ENCODE measurements at places on chromosomes 4 and X. TPM values are rescaled to one million over a fixed set of nuclear protein-coding genes. Genes with fewer than 3 reads are reported as not detected.

DNA sequence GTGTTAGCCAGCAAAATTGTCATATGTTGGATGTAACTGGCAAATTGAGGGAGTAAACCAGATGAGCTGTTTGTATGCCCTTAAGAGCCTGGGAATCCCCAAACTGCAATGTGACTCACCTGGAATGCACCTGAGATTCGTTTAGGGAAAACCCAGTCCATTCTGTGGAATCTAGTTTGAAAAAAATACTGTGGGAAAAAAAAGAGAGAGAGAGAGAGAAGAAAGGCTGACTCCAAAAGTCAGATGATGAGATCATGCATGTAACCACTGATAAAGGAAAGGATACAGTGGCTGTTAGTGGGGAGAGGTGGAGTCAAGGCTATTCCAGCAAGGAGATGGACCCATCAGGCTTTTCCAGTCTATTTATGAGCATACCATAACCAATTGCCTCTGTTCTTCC lies 48.5 kb downstream of the SLC9A7 start:
- H3K27me3 ChIP-seq = no peaks in the 10 kb centered on the region
- H3K36me3 ChIP-seq = no peaks in the 10 kb centered on the region
- no peak overlapping the region for H3K4me3 ChIP-seq

GRCh38 chrX:8075636-8076035 lies 95.4 kb downstream of the VCX2 start:
- no peak for DNase-seq
- no peaks in the 10 kb centered on the region for H3K4me1 ChIP-seq
- H3K27ac ChIP-seq = no peak overlapping the region

GRCh38 chr4:19194672-19195071 lies 1057.0 kb upstream of the SLIT2 start:
- H3K27me3 ChIP-seq = no peaks in the 10 kb centered on the region
- no peak overlapping the region for H3K4me3 ChIP-seq
- no peak for DNase-seq
- H3K4me1 ChIP-seq = no peaks in the 10 kb centered on the region

DNA sequence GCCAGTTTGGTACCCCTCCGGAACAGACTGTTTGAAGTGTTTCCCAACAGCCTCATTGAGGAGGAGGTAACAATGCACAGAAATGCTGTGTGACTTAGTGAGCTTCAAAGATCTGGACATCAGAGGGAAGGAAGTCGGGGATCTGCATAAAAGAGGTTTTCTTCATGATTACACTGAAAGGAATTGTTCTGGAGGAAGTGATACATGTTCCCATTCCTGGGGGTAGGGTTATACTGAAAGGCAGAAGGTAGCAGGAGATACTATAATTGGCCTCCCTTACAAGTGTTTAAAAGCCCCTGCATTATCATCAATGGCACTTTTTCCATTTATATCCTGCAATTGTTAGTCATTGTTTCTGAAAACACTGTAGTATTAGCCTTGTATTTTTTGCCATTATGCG lies 94.0 kb upstream of the DKK2 start:
- DNase-seq = no peak
- no peaks in the 10 kb centered on the region for H3K36me3 ChIP-seq
- no peak overlapping the region for H3K4me3 ChIP-seq
- H3K27ac ChIP-seq = no peak overlapping the region

GRCh38 chr4:106478152-106478551 lies 109.6 kb upstream of the GIMD1 start:
- H3K4me3 ChIP-seq = no peak overlapping the region
- H3K27ac ChIP-seq = no peak overlapping the region
- no peaks in the 10 kb centered on the region for H3K36me3 ChIP-seq
- no peaks in the 10 kb centered on the region for H3K27me3 ChIP-seq

GRCh38 chr4:112970903-112971302 lies 78.5 kb upstream of the ANK2 start:
- no peaks in the 10 kb centered on the region for H3K27me3 ChIP-seq
- H3K27ac ChIP-seq = no peak overlapping the region
- no peak overlapping the region for H3K4me3 ChIP-seq
- no peaks in the 10 kb centered on the region for H3K4me1 ChIP-seq
- H3K36me3 ChIP-seq = no peaks in the 10 kb centered on the region

GRCh38 chrX:135651647-135652295 lies 61.7 kb upstream of the CT45A1 start:
- no peak overlapping the region for H3K27ac ChIP-seq
- no peaks in the 10 kb centered on the region for H3K4me1 ChIP-seq
- no peak for DNase-seq
- H3K4me3 ChIP-seq = no peak overlapping the region
- no peaks in the 10 kb centered on the region for H3K36me3 ChIP-seq

DNA sequence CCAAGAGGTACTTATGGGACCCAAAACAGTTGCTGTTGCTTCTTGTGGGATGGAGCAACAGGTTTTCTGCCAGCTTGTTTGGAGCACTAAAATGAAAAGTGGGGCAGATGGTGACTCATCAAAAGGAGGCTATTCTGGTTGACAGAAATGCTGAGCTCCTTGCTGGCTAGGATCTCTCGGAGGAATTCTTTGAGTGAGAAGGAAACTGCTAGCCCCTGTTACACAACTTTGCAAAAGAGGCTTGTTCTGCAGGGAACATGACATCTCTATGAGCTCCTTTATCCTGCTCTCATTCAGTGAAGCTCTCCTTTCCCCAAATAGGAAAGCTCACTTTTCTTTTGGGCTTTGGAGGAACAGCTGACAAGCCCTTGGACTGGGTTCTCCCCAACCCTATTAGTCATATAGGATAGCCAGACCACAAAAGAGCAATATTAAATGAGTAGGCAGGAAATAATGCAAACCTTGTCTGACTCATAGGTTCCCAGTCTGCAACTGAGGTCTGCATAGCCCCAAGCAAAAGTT lies 108.3 kb downstream of the CDS1 start:
- H3K4me3 ChIP-seq = no peak overlapping the region
- DNase-seq = no peak
- H3K27me3 ChIP-seq = no peaks in the 10 kb centered on the region

- H3K27ac ChIP-seq = no peak overlapping the region
- no peak for DNase-seq
- H3K4me3 ChIP-seq = no peak overlapping the region
- no peaks in the 10 kb centered on the region for H3K36me3 ChIP-seq
Measured at GRCh38 chrX:39595977-39596376, 501.8 kb downstream of the BCOR start.

DNA sequence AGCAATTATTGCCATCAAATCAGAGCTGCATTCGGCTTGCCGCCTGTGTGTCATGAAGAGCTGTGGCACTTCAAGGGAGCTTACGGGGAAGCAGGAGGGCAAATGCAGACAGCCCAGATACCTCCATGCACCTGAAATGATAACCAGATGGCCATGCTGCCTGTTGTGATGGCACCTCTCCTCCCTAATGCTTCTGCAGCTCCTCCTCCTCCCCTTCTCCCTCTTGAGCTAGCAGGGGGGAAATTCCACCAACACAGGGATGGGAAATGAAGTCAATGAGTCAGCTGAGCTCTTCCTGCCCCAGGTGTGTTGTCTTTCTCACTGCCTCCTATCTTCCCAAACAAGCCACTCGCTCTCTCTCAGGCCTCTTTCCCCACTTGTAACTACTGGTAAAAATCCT lies 565.0 kb downstream of the BCOR start:
- no peak for DNase-seq
- no peaks in the 10 kb centered on the region for H3K4me1 ChIP-seq
- no peaks in the 10 kb centered on the region for H3K27me3 ChIP-seq

DNA sequence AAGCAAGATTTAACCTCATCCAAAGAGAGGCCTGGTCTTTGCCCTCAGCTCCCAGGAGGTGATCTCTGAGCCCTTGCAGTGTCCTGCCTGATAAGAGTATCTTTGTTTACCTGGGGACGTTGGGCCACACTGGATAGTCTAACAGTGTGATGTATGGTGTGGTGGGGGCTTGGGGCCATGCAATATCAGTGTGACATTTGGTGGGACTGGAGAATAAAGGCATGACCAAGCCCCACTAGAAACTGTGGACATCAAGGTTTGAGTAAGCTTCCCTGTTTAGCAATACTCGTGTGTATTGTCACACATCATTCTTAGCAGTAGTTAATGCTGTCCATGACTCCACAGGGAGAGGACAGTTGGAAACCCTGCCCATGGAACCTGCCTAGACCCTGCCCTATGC lies 34.4 kb downstream of the BBS12 start:
- no peaks in the 10 kb centered on the region for H3K36me3 ChIP-seq
- no peaks in the 10 kb centered on the region for H3K4me1 ChIP-seq
- no peak for DNase-seq
- H3K27ac ChIP-seq = no peak overlapping the region
- no peak overlapping the region for H3K4me3 ChIP-seq
- H3K27me3 ChIP-seq = no peaks in the 10 kb centered on the region

- no peak overlapping the region for H3K27ac ChIP-seq
- no peak overlapping the region for H3K4me3 ChIP-seq
- no peaks in the 10 kb centered on the region for H3K36me3 ChIP-seq
Measured at GRCh38 chr4:55742655-55743202, 76.9 kb upstream of the EXOC1L start.

DNA sequence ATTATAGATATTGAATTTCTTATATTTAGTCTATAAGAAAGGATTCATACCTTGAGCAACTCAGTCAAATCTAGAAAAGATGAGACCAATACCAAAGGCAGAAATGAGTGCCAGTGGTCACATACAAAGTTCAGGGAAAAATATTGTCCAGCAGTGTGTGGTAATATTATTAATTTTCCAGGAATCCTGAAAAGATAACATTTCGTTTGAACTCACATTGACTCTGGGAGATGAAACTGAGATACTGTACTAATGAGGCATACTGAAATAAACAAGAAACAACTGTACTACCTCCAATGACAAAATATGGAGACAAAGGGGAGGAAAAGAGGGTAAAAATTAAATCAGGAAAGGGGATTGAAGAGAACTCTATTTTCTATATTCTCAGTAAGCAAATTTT lies 212.4 kb downstream of the TRAM1L1 start:
- DNase-seq = no peak
- no peaks in the 10 kb centered on the region for H3K4me1 ChIP-seq
- no peaks in the 10 kb centered on the region for H3K36me3 ChIP-seq
- H3K4me3 ChIP-seq = no peak overlapping the region
- no peaks in the 10 kb centered on the region for H3K27me3 ChIP-seq

GRCh38 chr4:88690355-88690754 lies 7.3 kb downstream of the NAP1L5 start:
- no peak overlapping the region for H3K4me3 ChIP-seq
- no peak overlapping the region for H3K27ac ChIP-seq
- H3K4me1 ChIP-seq = no peaks in the 10 kb centered on the region
- no peaks in the 10 kb centered on the region for H3K27me3 ChIP-seq

The BEX4 gene
- 123 TPM for total RNA-seq

The PNMA5 gene
- total RNA-seq = not detected

The HAND2 gene
- 4.1 TPM for total RNA-seq

The FABP2 gene
- not detected for total RNA-seq

The AMBN gene
- total RNA-seq = not detected

The PLP1 gene
- 1.6 TPM for total RNA-seq

The TRIML2 gene
- not detected for total RNA-seq

The SLC9A6 gene
- 15.2 TPM for total RNA-seq

The TEC gene
- total RNA-seq = 3.7 TPM
